Stimulated activated CD8-positive, alpha-beta memory T cell treated with anti-CD3 and anti-CD28 coated beads, Interleukin-12 subunit alpha, Interleukin-12 subunit beta, amount 100 ng/mL, for 1 hour (primary cell): ENCODE measurements at places on chromosomes 5 and 9.

DNA sequence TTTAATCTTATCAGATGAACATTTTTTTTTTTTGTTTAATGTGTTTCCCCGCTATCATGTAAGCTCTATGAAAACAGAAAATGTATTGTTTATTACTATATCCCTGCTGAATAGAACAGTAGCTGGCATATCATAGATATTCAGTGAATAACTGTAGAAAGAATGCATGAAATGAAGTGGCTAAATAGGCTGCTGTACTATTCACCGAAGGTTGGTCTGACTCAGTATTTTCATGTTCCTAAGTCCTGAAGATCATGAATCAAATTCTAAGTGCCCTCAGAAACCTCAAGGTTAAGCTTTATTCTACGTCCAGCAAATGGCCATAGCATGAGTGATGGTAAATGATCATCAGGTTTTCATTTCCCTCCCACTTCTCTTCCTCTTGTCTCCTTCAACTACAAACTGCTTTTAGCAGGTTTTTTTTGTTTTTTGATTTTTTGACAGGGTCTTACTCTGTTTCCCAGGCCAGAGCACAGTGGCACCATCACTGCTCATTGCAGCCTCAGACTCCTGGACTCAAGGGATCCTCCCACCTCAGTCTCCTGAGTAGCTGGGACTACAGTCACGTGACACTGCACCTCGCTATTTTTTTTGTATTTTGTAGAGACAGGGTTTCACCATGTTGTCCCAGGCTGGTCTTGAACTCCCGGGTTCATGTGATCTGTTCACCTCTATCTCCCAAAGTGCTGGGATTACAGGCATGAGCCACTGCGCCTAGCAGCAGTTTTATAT is 19.1 kb upstream of the ZFAND5 start:
- no peak for DNase-seq

GRCh38 chr5:176790941-176791340 is 19.4 kb upstream of the UNC5A start:
- DNase-seq, result no peak

GRCh38 chr5:33336891-33337636 is 103.7 kb upstream of the TARS1 start:
- DNase-seq, result no peak

GRCh38 chr5:176413255-176413565 is 3.1 kb downstream of the CLTB start:
- DNase-seq, result no peak

- DNase-seq, result no peak
Observed at GRCh38 chr9:24708814-24709213, 163.1 kb upstream of the IZUMO3 start.

GRCh38 chr9:113953531-113953930 is 77.4 kb downstream of the ZNF618 start:
- no peak for DNase-seq

DNA sequence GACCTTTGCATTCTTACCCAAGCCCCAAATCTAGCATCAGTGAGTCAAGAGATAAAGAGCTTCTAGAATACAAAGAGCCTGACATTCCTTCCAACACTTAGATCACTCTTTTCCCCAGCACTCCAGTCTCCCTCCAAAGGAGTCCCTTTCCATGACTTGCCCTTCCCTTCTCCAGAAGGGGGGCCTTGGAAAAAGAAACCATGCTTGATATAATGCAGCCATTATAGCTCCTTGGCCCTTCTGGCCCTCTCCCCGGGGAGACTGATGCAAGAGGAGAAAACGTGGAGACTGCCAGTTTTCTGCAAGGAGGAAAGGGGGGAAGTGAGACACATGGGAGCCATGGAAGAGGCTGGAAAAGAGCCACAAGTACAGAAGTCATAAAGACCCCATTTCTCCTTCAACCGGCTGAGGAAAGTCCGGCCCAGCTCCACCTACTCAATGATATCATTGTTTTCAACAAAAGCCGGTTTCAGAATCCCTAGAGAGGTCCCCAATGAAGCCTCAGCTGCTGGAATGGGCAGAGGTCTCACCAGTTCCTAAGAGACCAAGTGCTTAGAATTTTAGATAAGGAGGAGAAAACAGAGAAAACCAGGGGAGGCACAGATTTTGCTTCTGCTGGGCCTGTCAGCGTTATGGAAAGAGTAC is 29.0 kb downstream of the ADAM19 start:
- DNase-seq, result no peak

- no peak for DNase-seq
Observed at GRCh38 chr5:174338185-174339010, 292.9 kb downstream of the NSG2 start.

DNA sequence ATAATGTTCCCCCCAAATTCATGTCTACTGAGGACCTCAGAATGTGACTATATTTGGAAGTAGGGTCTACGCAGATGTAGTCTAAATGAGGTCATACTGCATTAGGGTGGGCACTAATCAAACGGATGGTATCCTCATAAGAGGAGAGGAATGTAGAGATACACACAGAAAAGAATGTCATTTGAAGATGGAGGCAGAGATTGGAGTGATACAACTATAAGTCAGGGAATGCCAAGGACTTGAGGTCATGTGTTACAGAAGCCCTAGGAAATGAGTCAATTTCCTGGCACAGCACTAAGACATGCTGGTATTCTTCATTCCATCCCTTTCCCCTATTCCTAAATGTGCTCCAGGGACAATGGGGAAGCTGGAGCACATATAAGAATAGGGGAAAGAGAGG is 758 bp upstream of the PDCD1LG2 start:
- no peak for DNase-seq

- DNase-seq, result no peak
Observed at GRCh38 chr5:5939759-5940370, 438.5 kb downstream of the MED10 start.

- DNase-seq, result no peak
Observed at GRCh38 chr5:168055961-168056360, 235.5 kb upstream of the WWC1 start.
